Fibroblast of skin of back (primary cell): ENCODE measurements at places on chromosomes 13 and 19.

DNA sequence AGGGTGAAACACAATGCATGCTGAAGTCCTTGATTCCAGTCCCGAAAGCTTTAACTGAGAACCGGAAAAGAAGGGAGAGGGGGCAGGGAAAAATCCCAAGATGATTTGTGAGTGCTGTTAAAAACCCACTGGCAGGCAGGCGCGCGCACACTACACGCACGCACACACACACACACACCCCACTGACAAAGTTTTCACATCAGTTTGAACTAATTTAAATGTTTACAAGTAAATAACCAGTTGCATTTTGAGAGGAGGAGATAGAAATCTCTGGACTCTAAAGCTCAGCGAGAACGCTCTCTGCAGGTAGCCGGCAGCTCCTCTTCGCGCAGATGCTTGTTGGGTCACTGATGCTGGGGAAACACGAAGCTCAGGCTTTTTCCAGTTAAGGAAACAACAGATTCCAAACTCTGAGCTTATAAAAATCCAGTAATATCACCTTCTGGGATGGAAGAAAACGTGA, 818 bp upstream of the SLITRK1 start:
- DNase-seq, result no peak

DNA sequence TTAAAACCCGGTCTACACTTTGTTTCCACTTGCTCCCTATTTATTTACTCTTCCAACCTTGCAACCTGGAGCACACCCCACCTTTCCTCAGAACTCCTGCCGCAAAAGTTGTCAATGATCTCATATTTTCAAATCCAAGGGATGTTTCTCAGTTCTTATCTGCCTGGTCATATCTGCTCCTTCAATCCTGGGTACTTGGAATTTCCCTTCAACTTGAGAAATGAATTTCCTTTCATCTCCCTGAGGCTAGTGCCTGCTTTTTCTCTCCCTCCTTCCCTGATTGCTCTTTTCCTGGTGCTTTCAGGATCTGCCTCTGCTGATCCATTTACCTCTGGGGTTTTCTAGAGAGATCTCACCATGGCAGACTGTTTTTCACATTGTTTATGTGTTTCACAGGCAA, 154.8 kb upstream of the IRS2 start:
- DNase-seq, result no peak

DNA sequence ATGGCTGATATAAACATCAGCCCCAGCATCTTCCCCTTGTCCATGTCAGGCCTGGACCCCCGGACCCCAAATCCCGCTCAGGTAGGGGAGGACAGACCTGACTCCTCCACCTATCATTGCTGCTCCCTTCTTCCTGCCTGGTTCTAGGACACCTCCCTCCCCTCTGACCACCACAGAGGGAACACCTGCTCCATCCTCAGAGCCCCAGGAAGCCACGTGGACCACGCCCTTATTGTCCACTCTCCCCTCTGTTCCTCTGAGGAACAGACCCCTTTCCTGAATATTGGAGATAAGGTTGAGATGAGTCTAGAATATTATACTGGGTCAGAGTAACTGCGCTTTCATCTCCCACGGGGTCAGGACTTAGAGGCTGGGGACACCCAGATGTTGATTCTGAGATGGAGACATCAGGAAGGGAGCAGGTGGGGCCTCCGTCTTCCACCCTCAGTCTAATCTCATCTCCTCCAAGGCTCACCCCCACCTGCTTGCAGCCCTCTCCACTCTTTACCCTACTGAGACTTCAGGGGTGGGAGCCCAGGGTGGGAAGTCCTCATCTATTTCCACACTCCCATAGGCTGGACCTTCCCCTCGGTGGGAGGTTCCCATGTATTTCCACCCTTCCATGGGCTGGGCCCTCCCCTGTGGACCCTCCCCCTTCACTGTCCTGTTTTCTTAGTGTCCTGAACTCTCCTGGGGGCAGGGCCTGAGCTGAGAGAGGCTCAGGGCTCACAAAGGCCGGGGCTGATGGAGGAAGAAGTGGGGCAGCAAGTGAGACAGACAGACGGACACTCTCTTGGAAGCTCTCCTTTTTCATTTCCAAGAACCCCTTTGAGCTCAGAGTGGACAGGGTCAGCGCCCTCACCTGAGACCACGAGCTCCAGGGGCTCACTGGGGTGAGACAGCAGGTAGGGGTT, 2.7 kb downstream of the LILRA4 start:
- no peak for DNase-seq

GRCh38 chr13:93814658-93815057, 588.1 kb downstream of the GPC6 start:
- no peak for DNase-seq

- no peak for DNase-seq
Measured at GRCh38 chr13:54845351-54845965, 1816.8 kb downstream of the OLFM4 start.

DNA sequence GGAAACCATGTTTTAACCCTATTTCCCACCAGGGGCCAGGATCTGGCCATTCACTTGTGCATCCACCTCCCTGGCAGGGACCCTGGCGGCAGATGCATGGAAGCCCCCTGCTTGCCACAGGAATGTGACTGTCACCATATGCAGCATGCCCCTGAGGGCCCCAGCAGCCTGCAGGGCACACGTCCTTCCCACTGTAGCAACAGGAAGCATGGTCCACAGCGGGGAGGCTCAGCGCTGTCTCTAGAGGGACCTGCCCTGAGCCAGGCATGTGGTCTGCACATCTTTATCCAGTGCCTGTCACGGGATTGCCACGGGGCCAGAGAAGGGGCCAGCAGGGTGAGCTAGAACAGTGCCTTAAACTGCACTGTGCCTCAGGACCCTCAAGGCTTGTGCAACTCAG, 34.9 kb upstream of the MCF2L start:
- no peak for DNase-seq

- no peak for DNase-seq
Measured at GRCh38 chr13:45199711-45200110, 1.1 kb downstream of the KCTD4 start.

DNA sequence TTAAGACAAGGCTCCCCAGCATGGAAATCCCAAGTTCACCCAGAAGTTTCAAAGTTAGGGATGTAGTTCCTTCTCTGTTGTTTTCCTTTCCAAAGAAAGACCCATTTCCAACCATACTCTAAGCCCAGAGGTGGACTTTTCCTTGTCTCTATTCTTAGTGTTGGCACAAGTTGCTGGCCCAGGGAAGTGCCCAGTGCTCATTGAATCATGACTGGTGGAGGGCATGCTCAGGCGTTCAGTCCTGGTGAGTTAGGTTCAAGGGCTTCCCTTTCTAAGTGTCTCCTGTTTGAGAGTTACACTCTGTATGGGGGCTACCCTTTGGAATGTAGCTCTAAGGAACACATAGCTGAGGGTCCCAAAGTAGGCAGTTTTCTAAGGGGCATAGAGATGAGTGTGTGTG, 389.5 kb downstream of the KCNRG start:
- DNase-seq, result no peak

- peak; percentile 68 for DNase-seq
Measured at GRCh38 chr13:100338275-100338674, 249.4 kb downstream of the PCCA start.

DNA sequence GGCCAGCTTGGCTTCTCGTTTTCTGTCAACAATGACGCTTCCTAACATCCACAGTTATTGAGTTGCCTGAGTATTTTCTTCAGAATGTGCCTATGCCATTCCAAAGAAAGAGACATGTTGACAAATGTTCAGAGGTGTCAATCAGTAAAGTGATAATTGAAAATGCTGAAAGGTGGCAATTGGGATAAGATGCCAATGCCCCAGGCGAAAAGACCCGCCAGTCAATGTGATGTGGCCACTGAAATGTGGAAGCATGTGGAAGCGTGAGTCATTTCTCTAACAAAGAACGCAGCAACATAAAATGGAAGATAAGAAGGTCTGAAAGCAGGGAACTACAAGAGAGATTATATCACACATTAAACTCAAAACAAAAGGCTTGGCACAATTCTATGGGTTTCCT, 882.2 kb upstream of the SLC10A2 start:
- no peak for DNase-seq
